Stimulated activated CD4-positive, alpha-beta T cell treated with anti-CD3 and anti-CD28 coated beads, Interleukin-12 subunit alpha, Interleukin-12 subunit beta, amount 100 ng/mL, for 4 hours (primary cell): ENCODE measurements at places on chromosomes 7 and 10.

- DNase-seq = no peak
Measured at GRCh38 chr10:89167915-89168314, 39.2 kb downstream of the CH25H start.

- DNase-seq = no peak
Measured at GRCh38 chr10:125627646-125628045, 55.3 kb downstream of the TEX36 start.

DNA sequence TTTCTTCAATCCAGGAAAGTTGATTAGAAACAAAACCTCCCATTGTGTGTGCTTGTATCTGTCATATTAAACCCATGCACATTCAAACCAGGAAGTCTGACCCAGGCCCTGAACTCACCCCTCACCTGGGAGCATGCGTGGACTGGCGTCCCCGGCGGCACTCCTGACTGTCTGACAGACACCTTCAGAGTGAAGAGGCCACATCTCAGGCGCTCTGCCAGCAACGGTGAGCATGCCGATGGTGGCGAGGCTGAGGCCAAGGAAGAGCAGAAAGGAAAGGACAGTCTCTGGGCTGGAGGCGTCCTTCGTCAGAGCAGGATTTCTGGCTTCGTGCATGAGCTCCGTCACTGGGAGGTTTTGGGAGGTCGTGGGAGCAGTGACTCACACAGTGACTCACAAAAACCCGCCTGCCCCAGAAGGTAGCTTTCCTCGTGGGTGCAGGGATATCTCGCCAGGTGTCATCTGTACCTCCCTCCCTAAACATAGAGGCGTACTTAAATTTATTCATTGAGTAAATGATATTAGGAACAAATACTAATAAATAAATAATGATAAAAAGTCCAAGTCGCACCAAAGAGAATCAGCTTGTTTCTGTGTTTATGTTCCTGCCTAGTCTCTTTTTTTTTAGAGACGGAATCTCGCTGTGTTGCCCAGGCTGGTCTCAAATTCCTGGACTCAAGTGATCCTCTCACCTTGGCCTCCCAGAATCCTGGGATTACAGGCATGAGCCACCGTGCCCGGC, 13.5 kb downstream of the IQCE start:
- no peak for DNase-seq

DNA sequence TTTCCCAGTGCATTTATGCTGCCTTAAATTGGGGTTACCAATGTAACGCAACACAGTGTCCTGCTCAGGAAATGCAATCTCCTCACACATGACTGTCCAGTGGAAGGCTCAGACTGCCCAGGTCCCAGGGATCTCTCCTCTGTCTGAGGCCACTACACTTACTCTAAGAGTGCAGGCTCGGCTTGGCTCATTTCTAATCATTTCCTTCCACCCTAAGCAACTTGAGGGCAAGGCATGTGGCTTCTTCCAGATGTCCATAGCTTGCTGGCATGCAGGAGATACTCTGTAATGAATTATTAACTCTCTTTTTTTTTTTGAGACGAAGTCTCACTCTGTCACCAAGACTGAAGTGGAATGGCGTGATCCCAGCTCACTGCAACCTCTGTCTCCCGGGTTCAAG, 23.7 kb downstream of the PLAC9 start:
- no peak for DNase-seq

GRCh38 chr10:30199376-30200016, 140.1 kb upstream of the JCAD start:
- DNase-seq = no peak

GRCh38 chr10:72260976-72261783, 12.5 kb upstream of the DDIT4 start:
- peak; percentile 36 for DNase-seq

DNA sequence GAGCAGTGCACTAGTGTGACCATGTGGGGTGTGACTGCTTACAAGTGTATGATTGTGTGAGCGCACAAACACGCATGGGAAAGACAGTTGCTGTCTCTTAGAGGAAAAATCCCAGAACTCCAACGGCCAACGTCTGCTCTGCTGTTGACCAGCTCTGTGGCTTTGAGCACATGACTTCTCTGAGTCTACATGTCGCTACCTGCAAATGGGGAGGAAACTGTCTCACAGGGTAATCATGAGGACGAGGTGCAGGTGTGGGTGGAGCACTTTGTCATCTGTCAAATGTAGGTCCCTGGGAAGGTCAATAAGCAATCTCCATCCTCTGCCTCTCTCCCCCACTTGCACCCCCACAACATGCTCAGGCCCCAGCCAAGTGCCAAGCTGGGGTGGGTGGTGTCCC, 31.2 kb upstream of the TLX1 start:
- no peak for DNase-seq
